ENCODE measurements at places on chromosomes 1 and 21. TPM values are rescaled to one million over a fixed set of nuclear protein-coding genes. Genes with fewer than 3 reads are reported as not detected.

DNA sequence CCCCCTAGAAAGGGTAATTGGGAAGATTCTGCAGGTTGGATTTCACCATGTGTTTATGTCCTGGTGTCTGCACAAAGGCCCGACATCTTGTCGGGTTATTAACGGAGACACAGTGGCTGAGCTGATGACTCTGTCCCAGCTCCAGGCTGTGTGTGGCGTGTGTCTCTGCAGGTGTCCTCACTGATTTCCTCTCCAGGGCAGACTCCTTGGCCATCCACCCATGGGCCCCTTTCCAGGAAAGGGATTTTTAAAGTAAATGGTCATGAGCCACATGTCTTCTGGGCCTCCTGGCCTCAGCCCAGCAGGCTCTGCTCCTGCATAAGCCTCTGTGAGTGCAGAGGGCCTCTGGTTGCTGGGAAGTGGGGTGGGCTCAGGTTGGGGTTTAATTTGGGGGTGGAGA, 418.7 kb upstream of the VAMP3 start:
- DNase-seq: no peak

GRCh38 chr1:110675060-110675791, 486 bp upstream of the KCNA3 start:
- no peak for DNase-seq

DNA sequence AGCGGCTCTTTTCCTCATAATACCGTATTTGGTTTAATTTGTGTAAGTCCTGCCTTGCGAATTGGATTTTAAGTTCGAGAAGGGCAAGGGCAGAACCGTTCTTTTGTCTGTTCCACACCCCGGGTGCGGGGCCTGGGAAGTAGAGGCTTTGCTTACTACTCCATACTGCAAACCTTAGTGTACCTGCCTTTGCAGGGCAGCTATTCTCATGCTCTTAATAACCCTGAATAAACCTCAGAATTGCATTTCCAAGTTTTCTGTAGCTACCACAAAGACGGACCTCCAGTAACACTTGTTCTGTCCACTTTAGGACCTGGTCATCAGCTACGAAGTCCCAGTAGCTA, 657 bp upstream of the HNRNPU start:
- DNase-seq: peak; percentile 48

GRCh38 chr1:15848929-15849774, 1.6 kb downstream of the SPEN start:
- DNase-seq: peak; percentile 90

GRCh38 chr1:98277118-98277517, 356.3 kb upstream of the DPYD start:
- no peak for DNase-seq

GRCh38 chr1:43590388-43590925, 59.5 kb upstream of the KDM4A start:
- DNase-seq: no peak

TTC34 gene
- total RNA-seq: 0.52 TPM

ATAD3C gene
- total RNA-seq: 2.3 TPM

FMO1 gene
- total RNA-seq: 3.1 TPM

RNF186 gene
- 9.2 TPM for total RNA-seq

Data from body of pancreas (tissue), 4 donors.